ENCODE measurements at places on chromosomes 4 and X.

DNA sequence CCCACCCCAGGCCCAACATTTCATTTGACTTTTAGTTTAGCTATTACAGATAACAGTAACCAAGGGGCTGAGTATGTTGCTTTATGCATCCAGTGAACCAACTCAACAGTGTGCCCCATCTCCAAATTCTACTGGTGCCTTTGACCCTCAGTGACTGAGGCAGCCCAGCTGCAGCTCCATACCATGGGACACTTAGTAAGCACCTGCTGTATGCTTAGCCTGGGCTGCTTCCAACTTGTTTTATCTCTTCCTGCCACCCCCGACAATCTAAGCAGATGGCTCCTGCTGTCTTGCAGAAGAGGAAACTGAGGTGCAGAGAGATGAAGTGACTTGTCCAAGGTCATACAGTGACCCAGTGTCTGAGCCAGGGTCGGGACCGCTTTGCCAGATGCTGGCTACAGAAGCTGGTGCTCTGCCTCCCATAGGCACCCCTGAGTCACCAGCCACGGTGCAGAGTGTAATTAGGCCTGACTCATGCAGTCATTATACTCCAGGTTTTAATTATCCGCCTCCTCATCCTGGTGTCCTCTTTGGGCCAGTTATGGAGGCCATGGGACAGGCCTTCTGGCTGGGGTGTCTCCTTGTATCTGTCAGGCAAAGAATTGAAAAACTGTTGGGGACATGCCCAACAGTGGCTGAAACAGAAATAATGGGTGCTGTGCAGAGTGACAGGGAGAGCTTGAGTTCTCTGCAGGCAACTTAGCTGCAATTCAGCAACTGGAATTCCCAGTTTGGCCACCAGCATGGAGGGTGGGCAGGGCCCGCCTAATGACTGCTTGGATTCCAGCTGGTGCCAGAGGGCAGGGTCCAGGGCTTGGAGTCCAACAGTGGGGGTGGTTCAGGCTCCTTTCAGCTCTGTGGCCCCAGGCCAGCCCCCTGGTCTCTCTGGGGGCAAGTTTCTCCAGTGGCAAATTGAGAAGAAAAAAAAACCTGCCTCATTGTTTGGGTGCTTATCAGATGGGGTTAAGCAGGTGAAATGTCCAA lies 8.2 kb upstream of the GPR78 start:
- no peak for DNase-seq

GRCh38 chr4:75232546-75232945 lies 281.7 kb downstream of the RCHY1 start:
- DNase-seq, result no peak

DNA sequence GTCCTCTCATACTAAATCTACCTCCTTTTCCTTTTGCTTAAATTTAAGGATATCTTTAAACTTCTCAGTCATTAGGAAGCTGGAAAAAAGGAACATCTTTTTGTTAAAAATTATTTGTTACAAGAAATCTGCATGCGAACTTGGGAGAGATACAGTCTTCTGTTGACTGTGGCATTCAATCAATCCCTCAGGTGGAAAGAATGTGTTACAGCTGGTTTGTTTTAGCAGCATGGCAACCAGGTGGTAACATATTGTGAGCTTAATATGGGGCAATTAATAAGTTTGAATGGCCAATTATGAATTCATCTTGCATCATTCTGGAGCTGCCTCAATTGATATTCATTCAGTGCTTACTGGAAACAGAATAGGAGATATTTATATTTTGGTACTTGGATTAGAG lies 135.0 kb downstream of the GC start:
- DNase-seq, result no peak

- peak; percentile 30 for DNase-seq
These were observed 6.5 kb downstream of the C4orf50 start for GRCh38 chr4:6011686-6012085.

GRCh38 chr4:123315617-123316016 lies 81.0 kb upstream of the SPRY1 start:
- DNase-seq, result no peak

- no peak for DNase-seq
These were observed 19.6 kb downstream of the FGFR3 start for GRCh38 chr4:1812720-1813119.

DNA sequence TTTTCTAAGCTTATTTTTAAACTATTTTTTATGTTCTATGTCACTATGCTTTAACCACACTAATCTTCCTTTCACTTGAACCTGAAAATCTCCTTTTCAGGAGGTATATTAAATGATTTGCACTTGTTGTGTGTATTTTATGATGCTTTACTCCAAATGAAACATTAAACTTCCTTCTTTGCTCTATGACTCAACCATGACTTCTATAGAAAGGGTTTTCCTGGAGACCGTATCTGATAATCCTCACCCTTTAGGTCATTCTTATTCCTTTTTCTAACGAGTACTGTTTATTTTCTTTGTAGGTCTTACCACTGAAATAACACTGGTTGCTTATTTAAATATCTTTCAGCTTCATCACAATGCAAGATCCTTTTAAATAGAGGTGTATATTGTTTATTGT lies 1163.2 kb downstream of the PCDH18 start:
- DNase-seq, result no peak

DNA sequence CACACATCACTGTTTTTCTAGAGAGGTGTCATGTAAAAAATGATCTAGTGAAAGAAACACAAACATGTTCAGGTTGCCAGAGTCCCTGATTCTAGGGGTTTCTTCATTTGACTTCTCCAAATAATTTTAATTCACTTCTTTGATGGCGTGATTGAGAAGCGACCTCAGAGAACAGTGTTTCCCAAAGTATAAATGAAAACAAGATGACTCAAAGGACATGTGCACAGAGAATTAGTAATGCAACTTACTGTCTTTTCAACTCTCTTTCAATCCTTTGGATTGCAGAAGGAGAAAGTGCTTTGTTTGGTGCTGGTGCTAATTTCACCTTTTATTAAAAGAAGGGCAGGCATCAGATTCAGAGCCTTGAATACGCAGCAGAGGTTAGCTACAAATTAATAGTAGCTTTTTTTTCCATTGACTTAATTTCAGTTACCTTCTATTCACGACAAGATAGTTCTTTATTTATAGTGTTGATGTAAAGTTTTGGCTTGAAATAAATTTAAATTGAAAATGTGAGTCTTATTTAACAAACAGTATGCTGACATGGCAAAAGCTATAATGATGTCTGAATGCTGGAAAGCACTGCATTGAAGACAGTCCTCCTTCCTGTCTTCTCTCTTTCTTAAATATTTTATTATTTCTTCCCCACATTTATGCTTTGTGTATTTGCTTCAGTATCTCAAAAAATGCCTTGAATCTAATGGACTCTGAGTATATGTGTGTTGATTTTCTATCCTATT lies 85.1 kb downstream of the SLC10A7 start:
- no peak for DNase-seq

GRCh38 chr4:55819634-55820033 lies at the start of gene EXOC1L:
TSS of gene EXOC1L (plus strand) at chr4:55819790. CDS start at chr4:55820027, 237 bp downstream.
- no peak for DNase-seq

GRCh38 chr4:48121180-48121579 lies 12.9 kb downstream of the TXK start:
- DNase-seq, result no peak

GRCh38 chrX:12471061-12471460 lies 320.2 kb upstream of the PRPS2 start:
- no peak for DNase-seq

GRCh38 chrX:108438110-108438623 lies at the start of gene COL4A6:
TSS of gene COL4A6 (minus strand) at chrX:108438422. CDS start at chrX:108438196, 226 bp downstream.
- no peak for DNase-seq

DNA sequence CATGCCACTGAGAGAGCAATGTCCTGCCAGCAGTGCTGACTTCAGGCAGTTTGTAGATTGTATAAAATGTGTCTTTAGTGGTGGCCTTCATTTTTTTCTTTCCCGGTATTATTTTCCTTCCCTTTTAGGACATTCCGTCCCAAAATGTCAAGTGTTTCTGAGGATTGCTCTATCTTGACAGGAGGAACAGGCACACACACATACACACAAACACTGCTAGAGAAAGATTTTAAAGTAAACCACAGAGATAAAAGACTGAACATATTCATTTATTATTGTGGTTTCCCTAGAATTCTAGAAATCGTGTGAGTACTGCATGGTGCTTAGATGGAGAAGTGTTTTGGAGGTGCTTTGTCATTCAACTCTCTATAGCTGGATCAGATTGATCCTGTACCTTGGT lies 111.9 kb downstream of the GABRB1 start:
- no peak for DNase-seq

DNA sequence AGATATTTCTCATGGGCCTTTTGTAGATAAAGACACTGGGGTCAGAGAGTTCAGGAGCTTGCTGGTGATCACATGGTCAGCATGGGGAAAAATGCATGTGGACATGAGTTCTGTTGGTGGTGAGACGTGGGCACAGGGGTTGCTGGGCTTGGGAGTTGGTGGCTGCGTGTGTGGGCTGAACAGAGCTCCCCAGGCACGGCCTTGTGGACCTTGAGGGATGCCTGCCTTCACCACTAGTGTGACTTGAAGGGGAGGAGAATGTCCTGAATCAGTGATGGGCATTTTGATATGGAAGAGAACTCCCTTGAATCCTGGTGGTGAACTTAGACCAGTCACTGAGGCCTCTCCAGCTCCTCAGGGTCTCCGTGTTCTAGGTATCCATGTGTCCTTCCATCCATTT lies 8.9 kb downstream of the CD99 start:
- DNase-seq, result no peak

DNA sequence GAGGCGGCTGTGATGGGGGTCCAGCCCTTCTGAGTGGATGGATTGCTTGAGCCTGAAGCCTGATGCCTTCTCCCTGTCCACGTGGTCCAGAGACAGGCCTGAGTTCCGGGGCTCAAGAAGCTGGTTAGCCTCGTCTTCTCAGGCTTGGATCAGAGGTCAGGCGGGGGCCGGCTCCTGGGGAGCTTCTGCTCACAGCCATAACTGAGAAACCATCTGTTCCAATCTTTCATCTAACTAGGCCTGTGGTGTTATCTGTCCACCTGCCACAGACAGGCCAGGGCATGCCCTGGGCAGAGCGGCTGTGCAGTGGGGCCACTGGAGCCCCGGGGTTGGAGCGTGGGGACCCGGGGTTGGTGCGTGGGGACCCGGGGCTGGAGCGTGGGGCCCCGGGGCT lies 63.1 kb downstream of the SORCS2 start:
- no peak for DNase-seq

GRCh38 chr4:147548256-147548655 lies 67.4 kb downstream of the EDNRA start:
- no peak for DNase-seq

GRCh38 chrX:47664737-47665136 lies 5.8 kb upstream of the UXT start:
- DNase-seq, result no peak

GRCh38 chr4:52984462-52984881 lies 122.4 kb downstream of the RASL11B start:
- no peak for DNase-seq

DNA sequence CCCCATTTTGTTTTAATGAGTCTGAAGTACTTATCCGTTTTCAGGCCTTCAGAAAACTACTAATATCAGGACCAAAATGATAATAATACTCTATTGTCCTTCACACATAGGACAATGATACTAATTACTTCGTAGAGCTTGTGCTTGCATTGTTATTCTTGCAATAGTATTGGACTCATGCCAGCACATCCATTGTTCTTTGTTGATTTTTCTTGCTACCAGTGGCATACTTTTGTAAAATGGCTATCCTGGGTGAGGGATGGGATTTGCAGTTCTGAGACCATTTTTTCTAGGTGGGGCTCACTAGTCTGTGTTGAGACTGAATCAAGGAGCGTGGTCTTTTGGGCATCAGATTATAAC lies 195.3 kb downstream of the MAML3 start:
- DNase-seq, result no peak

DNA sequence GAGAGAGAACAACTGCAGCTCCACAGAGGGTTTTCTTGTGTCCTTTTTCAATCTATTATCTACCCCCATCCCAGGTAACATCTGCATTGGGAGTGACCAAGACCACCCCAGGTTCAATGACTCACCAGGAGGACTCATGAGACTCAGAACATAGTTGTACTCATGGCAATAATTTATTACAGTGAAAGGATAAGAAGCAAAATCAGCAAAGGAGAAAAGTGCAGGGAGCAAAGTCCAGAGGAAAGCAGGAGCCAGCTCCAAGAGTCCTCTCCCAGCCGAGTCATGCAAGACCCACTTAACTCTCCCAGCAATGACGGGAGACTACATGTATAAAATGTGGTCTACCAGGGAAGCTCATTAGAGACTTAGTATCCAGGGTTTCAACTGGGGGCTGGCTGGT lies 129.5 kb upstream of the RBPJ start:
- no peak for DNase-seq

GRCh38 chr4:179530958-179531357 lies 2088.7 kb upstream of the AGA start:
- no peak for DNase-seq

DNA sequence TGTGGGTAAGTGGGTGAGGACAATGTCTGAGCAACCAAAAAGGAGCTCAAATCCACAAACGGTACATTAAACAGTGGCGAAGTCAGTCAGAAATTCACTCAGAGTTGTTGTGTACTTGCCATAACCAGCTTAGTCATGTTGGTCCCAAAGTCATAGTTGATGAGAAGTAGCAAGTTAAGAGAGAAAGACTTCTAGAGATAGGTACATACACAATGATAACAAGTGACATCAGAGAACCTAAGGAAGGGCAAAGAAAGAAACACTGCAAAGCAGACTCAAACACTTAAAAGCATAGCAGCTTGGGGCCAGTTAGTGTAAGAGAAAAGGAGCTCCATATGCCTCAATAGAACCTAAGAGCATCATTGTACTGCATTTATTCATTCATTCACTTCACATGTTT lies 30.2 kb downstream of the DYNLT3 start:
- no peak for DNase-seq

- DNase-seq, result no peak
These were observed 38.9 kb downstream of the WDR1 start for GRCh38 chr4:10077483-10078335.

GRCh38 chr4:5933996-5934831 lies 41.3 kb upstream of the CRMP1 start:
- no peak for DNase-seq

- no peak for DNase-seq
These were observed 301.2 kb downstream of the IL1RAPL1 start for GRCh38 chrX:28888416-28888815.

GRCh38 chrX:69524781-69525363 lies 20.7 kb downstream of the NALF2 start:
- DNase-seq, result no peak

- no peak for DNase-seq
These were observed 111.6 kb upstream of the WDR17 start for GRCh38 chr4:175953960-175954521.

GRCh38 chr4:78480286-78480685 lies 71.3 kb upstream of the ANXA3 start:
- DNase-seq, result no peak

GRCh38 chr4:132502096-132502552 lies 647.0 kb upstream of the PCDH10 start:
- no peak for DNase-seq

- DNase-seq, result no peak
These were observed 695.4 kb downstream of the ARAP2 start for GRCh38 chr4:35548921-35549320.
